ENCODE measurements at places on chromosomes 3 and 15.

DNA sequence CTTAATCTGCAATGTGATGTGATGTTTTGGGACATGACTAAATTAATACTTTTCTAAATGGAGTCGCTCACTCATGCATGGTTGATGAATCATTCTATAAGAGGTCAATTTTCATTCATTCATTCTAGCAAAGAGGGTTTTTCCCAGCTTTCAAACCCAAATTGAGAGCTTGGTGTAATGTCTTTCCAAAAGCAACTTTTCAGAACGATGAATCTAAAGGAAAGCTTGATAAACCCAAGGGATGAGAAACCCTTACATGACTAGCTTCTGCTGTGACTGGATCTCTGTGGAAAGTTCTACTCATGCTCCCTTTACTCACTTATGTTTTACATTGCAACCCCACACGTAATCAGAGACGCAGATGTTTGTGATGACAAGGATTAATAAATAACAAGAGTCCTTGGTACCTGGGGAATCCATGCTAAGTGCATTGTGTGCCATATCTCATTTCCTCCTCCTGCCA lies 47.7 kb downstream of the PDZRN3 start:
- DNase-seq, result peak; percentile 53

- DNase-seq, result no peak
Measured at GRCh38 chr3:185661772-185662171, 75.7 kb downstream of the SENP2 start.

DNA sequence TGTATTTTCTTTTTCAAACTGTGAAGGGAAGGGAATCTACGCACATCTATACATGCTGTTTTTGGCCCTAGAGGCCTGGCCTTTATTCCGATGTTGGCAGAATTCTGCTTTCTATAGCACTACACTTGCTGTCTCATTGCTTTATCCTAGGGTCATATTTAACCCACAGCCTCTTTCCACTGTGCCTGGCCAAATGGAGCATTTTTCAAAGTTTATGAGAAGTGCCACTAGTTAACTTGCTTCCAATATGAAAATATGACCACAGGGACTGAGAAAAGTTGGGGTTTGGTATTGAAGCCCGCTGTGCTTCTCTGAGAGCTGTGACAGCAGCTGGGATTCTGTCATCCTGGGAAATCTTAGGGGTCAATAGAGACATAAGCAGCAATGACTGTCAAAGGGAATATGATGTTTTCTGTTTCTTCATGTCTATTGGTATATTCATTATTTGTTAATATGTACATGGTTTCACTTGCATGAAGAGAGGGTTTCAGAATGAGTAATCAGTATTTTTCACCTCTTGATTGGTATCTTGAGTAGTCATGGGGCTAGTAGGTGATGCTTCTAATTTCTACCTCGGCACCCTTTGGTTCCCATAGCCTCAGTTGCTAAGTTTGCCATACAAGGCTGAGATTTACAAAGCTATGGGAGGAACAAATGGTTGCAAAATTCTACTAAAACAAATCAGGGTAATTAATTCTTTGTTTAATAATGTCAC lies 275.8 kb upstream of the RBMS3 start:
- no peak for DNase-seq

DNA sequence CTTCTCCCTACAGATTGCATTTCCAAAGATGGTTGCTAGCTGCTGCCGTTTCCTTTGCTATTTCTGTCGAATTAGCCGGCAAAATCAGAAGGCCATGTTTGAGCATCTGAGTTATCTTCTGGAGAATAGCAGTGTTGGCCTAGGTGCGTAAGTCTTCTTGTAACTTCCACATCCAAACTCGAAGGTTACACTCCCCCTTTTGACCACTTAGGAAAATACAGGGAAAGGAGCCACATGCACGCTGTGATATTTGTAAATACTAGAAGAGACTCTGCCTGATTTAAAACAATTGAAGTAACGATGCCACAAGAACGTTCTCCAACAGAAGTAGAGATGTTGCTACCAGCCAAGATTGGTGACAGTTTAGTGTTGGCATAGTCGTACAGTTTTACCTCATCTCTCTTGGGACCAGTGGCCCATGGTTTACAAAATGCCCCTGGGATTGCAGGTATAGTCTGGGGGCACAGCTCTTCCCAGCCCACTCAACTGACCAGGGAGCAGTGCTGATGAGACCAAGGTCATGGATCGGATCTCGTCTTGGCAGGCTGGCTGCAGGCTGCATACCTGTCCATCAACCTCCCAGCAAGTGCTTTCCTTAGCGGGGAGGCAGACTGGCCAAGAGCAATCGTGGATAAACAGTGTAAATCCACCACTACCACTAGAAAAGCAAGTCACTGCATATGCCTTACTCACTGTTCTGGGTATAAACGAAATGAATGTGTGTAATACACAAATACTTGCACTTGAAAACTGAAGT lies 268.4 kb upstream of the CHRM5 start:
- DNase-seq, result peak; percentile 8

DNA sequence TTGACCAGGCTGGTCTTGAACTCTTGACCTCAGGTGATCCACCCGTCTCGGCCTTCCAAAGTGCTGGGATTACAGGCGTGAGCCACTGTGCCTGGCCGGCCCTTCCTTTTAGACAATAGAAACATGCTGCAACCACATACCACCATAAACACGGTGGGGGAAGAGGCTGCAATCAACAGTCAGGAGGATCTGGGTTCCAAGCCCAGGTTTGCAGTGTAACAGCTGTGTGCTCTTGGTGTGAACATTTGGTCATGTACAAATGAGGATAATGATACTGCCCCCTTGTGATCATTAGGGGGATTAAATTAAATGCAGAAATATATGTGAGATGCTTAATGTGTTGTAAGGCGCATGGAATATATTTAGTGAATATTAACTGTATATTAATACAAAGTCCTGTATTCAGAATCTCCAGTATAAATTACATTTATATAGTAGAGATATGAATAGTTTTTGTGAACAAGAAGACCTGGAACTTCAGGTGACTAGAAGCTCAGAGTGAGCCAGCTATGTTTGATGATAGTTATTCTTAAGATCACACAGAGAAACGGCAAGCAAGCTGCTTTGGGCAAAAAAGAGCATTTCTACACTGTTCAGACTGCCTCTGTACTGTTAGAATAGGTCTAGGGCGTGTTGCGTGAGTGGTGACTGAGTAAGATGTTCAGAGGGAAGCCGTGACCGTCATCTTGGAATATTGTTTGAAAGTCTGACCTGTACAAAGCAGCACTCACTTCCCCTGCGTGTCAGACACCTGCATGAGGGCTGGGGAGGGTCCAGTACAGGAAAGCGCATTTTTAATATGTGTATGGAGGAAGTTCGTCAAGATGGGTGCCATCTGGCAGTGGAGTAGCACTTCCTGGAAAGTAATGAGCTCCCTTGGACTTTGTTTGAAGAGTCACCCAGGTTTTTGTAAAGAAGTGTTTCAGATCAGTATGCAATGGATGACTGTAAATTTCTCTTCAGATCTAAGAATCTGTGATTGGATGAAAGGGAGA lies 125.8 kb downstream of the PGPEP1L start:
- DNase-seq, result peak; percentile 51

- DNase-seq, result no peak
Measured at GRCh38 chr3:61425356-61425755, 136.0 kb upstream of the PTPRG start.

Measured in NCI-H2171 treated with DMSO at 0.1 percent for 48 hours (cell line).